ENCODE measurements at places on chromosomes 6 and 20.

GRCh38 chr6:51908243-51908642 is 179.2 kb downstream of the PKHD1 start:
- no peak for DNase-seq

- no peak for DNase-seq
Measured at GRCh38 chr6:63676412-63677114, 41.0 kb downstream of the PHF3 start.

- no peak for DNase-seq
Measured at GRCh38 chr20:34886122-34886521, 9.7 kb downstream of the ACSS2 start.

DNA sequence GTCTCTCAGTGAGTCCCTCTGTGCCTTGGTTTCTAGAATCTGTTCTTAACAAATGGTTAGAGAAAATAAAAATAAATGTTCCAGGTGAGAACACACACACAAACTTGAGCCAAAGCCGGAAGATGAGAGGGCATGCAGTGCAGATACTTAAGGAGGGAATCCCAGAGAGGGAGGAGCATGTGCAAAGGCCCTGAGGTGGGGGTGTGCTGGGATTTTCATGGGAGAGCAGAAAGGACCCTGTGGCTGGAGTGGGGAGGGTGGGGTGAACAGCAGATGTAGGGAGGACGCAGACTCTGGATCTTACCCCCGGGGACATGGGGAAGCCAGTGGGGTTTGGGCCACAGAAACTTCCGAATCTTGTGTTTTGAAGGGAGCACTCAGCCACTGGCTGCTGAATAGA is 17.5 kb downstream of the TFAP2C start:
- DNase-seq: no peak

DNA sequence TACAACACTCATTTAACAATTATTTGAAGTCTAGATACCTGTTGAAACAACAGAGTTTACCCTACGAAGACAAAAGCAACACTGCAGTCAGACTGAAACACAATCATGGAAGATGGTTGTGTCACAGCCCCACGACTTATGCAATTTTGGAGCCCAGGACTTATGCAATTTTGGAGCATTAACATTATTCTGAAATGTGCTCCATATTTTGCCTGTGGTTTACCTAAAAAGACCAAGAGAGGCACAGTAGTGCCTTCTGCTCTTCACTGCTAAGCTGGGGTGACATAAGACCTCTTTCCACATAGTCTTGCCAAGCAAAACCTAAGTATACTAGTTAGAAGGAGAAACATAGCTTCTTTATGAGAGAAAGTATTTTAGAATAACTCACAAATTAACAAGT is 216.5 kb downstream of the PTPRK start:
- DNase-seq: no peak

DNA sequence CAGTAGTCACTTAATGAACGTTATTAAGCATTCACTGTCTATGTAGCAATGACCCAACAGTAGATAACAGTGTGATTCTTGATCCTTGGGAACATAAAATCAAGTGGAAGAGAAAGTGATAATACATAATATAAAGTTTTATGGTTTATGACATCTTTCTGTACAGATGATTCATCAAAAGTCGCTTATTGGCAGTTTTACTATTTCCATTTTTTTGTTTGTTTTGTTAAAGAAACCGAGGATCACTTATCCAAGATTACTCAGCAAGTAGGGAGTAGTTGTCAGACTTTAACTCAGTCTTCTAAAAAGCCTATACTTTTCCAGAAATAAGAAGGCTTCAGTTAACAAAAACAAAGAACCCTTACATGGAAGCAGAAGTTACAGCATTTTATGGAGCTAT is 260.8 kb downstream of the ZFAND3 start:
- no peak for DNase-seq

DNA sequence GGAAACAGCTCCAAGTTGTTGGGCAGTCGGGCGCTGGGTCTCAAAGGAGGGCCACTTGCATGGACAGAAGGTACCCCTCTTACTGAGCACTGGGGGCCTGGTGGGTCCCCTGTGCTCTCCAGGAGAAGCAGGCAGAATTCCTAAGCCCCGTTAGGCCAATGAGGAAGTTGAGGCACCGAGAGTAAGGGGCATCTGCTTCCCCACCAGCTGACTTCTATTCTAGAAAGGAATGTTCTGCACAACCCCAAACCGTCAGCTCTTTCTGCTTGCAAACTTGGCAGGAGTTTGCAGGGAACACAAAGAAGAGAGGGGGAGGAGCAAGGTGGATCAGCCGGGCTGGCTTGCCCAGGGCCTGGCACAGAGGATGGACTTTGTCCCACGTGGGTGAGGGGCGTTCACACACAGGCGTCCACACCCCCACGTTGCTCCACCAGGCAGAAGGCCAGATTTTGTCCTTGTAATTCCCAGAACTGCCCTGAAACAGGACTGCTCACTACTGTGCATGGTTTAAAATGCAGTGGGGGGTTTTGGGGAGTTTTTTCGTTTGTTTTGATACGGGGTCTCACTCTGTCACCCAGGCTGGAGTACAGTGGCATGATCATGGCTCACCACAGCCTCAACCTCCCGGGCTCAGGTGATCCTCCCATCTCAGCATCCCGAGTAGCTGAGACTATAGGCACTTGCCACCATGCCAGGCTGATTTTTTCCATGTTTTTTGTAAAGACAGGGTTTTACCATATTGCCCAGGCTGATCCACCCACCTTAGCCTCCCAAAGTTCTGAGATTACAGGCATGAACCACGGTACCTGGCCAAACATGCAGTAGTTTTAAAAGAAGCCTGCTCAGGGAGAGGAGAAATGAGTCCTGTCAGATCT is 93.3 kb downstream of the SNX5 start:
- peak; percentile 94 for DNase-seq

DNA sequence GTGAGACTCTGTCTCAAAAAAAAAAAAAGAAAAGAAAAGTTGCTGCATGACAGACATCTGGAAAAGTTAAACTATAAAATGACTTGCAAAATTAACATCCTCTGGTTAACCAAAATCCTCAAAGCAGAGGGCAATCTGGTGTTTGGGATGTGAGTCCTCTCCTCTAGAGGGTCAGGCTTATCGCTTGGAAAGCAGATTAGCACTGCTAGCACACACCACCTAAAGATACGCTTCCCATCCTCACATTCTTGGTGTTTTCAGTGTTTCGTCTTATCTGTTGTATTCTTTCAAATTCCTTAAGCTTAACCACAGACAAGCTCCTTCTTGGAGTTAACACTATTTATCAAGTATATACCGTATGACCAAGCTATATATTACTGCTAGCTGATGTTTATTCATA is 198.0 kb downstream of the SOX4 start:
- no peak for DNase-seq

DNA sequence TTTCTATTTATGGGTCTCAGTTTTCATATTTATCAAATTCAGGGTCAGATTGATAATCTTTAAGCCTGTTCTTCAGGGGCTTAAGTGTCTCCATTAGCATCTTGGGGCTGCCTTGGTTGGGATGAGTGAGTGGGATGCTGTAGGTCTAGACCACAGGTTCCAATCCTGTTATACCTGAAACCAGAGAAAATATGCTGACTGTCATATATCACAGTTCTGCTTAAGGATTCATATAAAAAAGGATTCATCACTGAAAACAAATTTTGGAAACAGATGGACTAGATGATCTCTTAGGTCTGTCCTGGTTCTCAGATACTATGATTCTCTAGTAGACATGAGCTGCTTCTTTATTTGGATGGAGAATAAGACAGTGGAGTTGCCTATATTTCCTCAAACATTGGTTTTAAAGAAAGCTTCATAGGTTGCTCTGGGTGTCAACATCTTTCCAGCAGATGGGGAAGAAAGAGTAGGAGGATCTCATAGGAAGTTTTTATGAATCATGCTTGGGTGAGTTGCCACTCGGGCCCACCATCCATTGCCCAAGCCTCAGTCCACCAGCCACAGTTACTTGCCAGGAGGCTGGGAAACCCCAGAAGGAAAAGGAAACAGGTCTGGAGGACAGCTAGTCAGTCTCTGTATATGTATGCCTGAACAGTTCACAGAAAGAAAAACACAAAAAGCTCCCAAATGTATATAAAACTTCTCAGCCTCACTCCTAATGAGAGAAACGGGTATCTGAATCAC is 42.9 kb upstream of the MAP7 start:
- no peak for DNase-seq

DNA sequence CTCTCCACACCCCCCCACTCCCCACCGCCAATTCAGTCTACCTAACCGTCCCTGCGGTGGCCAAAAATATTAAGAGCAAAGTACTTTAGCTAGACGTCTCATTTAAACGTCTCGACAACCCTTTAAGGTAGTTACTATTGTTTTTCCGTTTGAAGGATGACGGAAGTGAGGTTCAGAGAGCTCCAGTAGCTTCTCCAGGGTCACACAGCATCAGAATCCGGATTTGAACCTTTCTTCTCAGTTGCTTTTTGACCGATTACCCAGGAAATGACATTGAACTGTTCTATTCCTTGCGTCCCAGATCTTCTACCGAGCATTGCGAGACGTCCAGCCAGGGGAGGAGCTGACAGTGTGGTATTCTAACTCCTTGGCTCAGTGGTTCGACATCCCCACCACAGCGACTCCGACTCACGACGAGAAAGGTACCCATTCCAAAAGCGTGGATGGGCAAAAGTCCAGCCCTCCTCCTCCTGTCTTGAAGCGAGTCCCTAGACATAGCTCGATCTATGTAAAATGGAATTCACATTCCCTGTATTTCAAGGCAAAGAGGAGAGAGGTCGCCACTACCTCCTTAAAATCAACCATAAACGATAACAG is 2.4 kb downstream of the PRDM13 start:
- DNase-seq: no peak

GRCh38 chr20:13432126-13432525 is 206.6 kb downstream of the TASP1 start:
- DNase-seq: no peak

GRCh38 chr20:57450419-57450818 is 59.2 kb downstream of the RBM38 start:
- peak; percentile 56 for DNase-seq

- peak; percentile 86 for DNase-seq
Measured at GRCh38 chr6:32952817-32953739, at the start of gene HLA-DMA. Gene HLA-DMA, minus strand, starts transcription at chr6:32953097. Its CDS starts 61 bp downstream, at chr6:32953036.

- DNase-seq: no peak
Measured at GRCh38 chr6:23980965-23981364, 145.1 kb upstream of the NRSN1 start.

GRCh38 chr6:23879816-23880215 is 246.2 kb upstream of the NRSN1 start:
- no peak for DNase-seq

DNA sequence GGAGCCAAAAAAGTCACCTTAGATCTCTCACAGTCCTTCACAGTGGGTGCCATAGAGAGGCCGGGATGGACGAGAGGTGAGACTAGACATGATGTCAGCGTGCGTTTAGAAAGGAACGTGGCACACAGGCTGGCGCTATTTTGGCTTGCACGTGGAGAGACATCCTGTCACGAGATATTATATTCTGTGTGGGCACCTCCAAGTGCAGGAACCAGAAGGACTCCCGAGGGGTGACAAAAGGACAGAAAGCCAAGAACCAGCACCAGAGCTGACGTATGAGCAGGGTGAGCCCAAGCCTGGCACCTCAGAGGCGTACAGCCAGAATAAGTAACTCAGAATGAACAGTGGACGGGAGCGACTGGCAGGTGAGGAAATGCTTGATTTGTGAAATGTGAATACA is 49.9 kb upstream of the QKI start:
- DNase-seq: no peak

- DNase-seq: no peak
Measured at GRCh38 chr6:27623103-27623502, 150.2 kb upstream of the ZNF184 start.

DNA sequence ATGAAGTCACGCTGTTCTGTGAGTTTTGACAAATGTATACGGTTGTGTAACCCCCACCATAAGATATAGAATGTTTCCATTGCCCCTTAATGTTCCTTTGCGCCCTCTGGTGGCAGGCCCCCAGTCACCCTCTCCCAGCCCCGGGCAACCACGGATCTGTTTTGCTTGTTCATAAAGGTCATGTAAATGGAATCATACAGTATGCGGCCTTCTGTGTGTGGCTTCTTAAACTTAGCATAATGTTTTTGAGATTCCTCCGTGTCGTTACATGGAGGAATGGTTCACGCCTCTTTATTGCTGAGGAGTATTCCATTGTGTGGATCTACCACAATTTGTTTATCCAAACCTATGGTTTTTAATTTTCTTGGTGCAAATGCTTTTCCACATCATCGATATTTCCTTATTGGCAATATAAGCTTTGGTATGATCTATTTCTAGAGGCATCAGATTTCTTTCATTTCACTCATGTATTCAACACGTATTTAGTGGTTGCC is 28.4 kb downstream of the LYRM2 start:
- DNase-seq: peak; percentile 84

GRCh38 chr6:146904596-146904995 is 299.6 kb upstream of the STXBP5 start:
- DNase-seq: no peak

- DNase-seq: no peak
Measured at GRCh38 chr6:154624038-154624599, 109.1 kb upstream of the SCAF8 start.

- no peak for DNase-seq
Measured at GRCh38 chr6:88248709-88249321, 82.7 kb upstream of the CNR1 start.

DNA sequence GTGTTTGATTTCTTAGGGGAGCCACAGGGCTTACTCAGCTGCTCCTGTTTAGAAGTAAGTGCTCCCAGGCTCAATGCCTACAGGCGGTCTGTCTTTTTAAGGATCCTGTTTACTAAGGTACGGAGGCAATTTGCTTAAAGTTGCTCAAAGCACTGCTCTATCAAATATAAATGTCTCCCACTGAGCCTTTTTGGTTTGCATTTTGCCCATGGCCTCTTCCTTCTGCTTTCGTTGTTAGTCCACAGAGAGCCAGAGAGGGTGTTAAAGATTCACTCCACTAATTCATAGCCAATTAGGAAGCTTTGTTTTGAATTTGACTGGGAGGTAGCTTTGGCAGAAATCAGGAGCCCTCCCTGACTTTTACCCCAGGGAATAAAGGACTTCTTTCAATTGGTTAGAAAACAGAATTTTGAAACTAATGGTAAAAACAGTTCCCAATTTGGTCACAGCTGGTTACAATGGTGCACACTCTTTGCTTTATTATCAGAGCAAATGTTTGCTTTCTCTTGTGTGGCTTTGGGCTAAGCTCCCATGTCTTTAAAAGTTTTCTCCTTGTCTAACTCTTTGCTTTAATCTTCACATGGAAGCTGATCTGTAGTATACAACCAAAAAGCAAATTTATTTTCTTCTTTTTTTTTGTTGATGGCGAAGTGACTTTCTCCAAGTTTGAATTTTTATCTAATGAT is 126.2 kb downstream of the IMPG1 start:
- DNase-seq: no peak

DNA sequence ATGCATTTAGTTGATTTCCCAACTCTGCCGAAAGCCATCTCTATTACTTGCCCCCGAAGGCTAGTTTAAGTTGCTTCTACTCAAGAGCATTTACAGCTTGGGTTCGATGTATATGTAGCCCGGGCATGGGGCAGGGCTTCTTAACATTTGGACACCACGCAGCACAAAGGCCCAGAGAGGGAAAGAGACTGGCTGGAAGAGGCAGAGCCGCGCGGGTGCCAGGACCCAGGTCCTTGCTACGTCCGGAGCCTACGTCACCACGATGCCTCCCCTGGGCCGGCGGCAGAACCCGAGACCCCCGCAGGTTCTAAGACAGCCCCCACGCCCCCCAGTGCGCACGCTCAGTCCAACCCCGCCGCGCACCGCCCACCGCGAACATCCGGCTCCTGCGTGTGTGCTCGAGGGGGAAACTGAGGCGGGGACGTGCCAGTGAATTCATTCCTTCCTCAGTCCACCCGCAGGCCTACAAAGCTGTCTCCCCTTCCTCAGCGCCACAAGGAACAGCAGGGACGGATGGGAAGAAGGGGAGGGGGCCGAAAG is 367 bp upstream of the PCIF1 start:
- DNase-seq: peak; percentile 79
